Mesenchymal stem cell (in vitro differentiated cells and primary cell): ENCODE measurements at places on chromosomes 11 and 22.

- H3K4me3 ChIP-seq, result no peak overlapping the region
- H3K27ac ChIP-seq, result no peak overlapping the region
- H3K27me3 ChIP-seq, result no peaks in the 10 kb centered on the region
- DNase-seq, result no peak
Measured at GRCh38 chr11:38927993-38928392, 2330.0 kb upstream of the RAG2 start.

- H3K4me3 ChIP-seq, result no peak overlapping the region
- H3K27me3 ChIP-seq, result peaks cover 12% of the 10 kb centered on the region
- no peak overlapping the region for H3K27ac ChIP-seq
- no peak for DNase-seq
- H3K4me1 ChIP-seq, result peaks cover 3% of the 10 kb centered on the region
Measured at GRCh38 chr11:11177156-11177808, 175.8 kb downstream of the CSNK2A3 start.

GRCh38 chr22:49948958-49949913 is 11.3 kb upstream of the PIM3 start:
- peaks cover 43% of the 10 kb centered on the region for H3K4me1 ChIP-seq
- H3K36me3 ChIP-seq, result no peaks in the 10 kb centered on the region
- H3K4me3 ChIP-seq, result no peak overlapping the region

DNA sequence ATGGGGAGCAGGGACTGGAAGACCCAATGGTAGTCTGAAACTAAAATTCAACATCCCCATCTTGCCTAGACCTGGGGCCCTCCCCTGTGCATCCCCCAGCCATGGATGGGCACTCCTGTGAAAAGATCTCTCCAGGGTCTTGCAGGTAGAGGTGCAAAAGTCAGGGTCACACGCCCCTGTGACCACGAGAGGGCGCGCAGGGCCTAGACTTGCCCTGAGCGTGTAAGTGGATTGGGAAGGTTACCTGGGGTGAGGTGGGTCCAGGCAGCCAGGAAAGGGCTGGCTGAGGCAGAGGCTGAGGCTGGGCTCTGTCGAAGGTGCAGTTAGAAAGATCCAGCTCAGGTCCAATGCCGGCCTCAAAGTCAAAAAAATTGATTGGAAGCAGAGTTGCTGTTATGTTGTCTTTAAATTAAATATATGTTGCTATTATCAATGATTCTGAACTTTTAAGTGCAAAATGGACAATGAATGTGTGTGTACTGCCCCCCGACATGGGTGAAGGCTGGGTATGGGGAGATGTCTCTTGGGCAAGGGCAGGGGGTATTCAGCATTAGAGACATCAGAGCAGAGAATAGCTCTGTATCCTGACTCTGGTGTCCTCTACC is 4.8 kb upstream of the POU2F3 start:
- DNase-seq, result peak; percentile 49
- no peaks in the 10 kb centered on the region for H3K36me3 ChIP-seq
- no peak overlapping the region for H3K4me3 ChIP-seq
- H3K4me1 ChIP-seq, result no peaks in the 10 kb centered on the region

DNA sequence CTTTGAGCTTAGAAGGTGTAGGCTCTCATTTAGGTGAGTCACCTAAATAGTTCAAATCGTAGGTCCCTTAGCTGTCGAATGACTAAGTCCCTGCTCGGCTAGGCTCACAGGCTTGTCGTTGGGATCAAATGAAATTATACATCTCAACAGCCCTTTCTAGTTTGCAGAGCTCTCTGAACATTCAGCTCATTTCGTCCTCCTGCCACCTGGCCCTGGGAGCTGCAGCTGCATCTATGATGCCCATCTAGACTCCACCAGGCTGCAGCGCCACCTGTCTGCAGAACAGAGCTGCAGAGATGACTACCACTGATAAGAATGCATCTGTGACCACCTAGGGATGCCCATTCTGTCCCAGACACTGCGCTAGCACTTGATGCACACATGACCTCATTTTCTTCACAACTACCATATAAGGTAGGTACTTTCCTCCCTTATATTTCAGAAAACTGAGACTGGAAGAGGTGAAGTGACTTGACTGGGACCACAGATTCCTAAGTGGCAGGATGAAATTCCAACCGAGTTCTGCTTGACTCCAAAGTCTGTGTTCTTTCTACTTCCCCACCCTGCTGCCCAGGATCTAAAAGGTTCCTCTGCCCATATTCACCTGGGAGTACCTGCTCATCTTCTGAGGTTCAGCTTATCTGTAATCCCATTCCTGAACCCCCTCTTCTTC is 141.1 kb upstream of the NARS2 start:
- H3K27ac ChIP-seq, result peak overlapping the region; percentile 18
- no peaks in the 10 kb centered on the region for H3K36me3 ChIP-seq
- no peaks in the 10 kb centered on the region for H3K27me3 ChIP-seq
- H3K4me3 ChIP-seq, result no peak overlapping the region
- peak; percentile 66 for DNase-seq

DNA sequence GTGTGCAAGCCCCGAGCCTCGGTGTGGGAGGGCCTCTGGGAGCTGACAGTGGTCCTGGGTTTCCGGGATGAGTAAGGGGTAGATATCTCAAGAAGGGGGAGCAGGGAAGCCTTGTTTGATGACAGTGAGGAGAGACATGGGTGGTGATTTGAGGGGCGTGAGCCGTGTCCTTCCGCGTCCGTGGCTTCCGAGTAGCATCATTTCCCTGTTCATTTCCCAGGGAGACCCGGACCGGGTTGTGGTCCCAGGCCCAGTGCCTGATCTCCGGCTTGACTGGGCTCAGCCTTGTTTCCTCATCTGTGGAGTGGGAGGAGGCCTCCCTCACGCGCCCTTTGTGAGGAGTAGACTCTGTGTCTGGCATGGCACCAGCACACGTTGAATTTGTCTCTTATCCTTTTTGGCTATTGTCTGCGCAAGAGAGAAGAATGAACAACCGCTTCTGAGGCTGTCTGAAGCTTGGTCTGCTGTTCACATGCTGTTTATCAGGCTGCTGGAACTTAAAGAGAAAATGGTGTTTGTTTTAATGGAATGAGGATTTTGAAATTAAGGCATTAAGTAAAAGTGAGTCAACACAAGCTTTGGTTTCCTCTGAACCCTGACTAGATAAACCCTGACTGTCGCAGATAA is 348.5 kb downstream of the TBC1D22A start:
- peaks cover 17% of the 10 kb centered on the region for H3K4me1 ChIP-seq
- no peak overlapping the region for H3K4me3 ChIP-seq
- no peaks in the 10 kb centered on the region for H3K27me3 ChIP-seq
- H3K27ac ChIP-seq, result no peak overlapping the region
- peaks cover 8% of the 10 kb centered on the region for H3K36me3 ChIP-seq

GRCh38 chr11:129252621-129253020 is 60.5 kb upstream of the ARHGAP32 start:
- H3K4me1 ChIP-seq, result no peaks in the 10 kb centered on the region
- H3K27me3 ChIP-seq, result no peaks in the 10 kb centered on the region
- H3K36me3 ChIP-seq, result no peaks in the 10 kb centered on the region
- H3K4me3 ChIP-seq, result no peak overlapping the region

DNA sequence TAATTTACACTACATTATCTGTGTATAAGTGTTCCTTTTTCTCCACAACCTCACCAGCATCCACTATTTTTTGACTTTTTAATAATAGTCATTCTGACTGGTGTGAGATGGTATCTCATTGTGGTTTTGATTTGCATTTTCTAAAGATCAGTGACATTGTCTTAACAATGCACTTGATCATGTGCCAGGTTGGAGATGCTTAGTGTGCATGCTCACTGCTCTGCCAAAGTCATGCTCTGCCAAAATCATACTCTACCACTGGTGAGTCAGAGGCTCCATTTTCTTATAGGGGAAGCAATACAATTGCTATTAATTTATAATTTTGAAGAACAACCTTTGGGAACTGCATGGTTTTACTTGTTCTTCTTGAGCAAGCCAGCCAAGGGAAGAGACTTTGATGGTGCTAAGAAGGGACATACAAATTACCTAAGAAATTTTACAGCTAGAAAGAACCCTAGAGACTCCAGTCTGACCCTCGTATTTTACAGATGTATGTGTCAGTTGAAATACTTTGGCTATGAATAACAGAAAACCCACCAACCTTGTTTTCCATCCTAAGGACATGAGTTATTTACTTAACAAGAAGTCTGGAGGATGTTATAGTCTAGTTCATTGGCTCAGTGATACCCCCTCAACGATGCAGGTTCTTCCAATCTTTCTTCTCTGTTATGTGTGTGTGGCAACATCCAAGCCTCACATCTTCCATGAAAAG is 368.9 kb downstream of the DDX10 start:
- no peaks in the 10 kb centered on the region for H3K27me3 ChIP-seq
- DNase-seq, result no peak
- no peak overlapping the region for H3K27ac ChIP-seq
- peaks cover 6% of the 10 kb centered on the region for H3K4me1 ChIP-seq

DNA sequence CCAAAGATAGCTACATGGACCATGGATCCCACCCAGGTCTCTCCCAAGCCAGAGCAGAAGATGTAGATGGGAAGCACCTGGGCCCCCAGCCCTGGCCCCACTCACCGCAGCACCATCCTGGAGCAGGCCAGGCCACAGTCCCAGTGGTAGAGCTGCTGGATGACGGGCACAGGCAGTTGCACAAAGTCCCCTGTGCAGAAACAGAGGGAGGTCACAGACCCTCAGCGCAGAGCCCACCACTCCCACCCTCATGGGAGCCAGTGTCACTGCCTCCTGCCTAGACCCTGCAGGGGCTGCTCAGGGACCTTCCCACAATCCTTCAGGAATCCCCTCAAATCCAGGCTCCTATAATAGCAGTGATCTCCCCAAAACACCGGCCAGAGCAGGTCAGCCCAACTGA is 6.1 kb downstream of the GUCD1 start:
- H3K36me3 ChIP-seq, result peaks cover 68% of the 10 kb centered on the region
- H3K27me3 ChIP-seq, result no peaks in the 10 kb centered on the region
- no peak for DNase-seq
- H3K4me1 ChIP-seq, result peaks cover 26% of the 10 kb centered on the region
- H3K27ac ChIP-seq, result no peak overlapping the region

DNA sequence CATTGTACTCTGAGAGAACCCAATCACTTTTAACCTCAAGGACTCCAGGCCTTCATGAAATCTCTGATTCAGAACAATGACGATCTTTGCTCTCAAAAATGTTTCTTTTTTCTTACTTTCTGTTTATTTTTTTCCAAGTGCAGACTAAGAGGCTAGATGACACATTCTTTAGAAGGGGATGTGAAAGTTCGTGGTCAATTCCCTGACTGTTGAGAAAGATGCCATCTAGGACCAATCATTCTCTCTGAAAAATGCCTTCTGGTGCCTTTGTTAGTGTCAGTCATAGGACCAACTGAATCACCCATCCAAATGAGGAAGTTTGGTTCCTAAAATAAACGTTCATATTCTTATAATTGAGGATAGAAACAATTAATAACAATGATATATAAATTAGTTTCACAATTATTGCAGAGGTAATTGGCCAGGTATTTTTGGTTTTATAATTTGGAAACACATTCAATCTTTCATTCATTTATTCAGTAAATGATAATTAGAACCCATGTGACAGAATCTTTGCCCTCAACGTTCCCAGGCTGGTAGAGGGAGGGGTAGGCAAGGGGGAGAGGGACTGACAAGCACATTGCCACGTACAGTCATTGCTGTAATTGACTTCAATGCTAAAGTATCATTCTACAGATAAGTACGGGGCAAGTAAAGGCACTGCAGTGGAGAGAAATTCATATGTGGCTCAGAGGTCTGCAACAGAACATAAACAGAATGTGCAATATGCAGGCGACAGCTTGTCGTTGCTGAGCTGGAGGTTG is 333.4 kb upstream of the MPPED2 start:
- no peak overlapping the region for H3K27ac ChIP-seq
- no peaks in the 10 kb centered on the region for H3K4me1 ChIP-seq
- H3K36me3 ChIP-seq, result no peaks in the 10 kb centered on the region

- H3K4me1 ChIP-seq, result peaks cover 3% of the 10 kb centered on the region
- no peak overlapping the region for H3K4me3 ChIP-seq
- no peak overlapping the region for H3K27ac ChIP-seq
- peaks cover 73% of the 10 kb centered on the region for H3K27me3 ChIP-seq
- H3K36me3 ChIP-seq, result no peaks in the 10 kb centered on the region
Measured at GRCh38 chr22:43852573-43853327, 9.6 kb downstream of the SULT4A1 start.

- no peaks in the 10 kb centered on the region for H3K4me1 ChIP-seq
- peaks cover 7% of the 10 kb centered on the region for H3K36me3 ChIP-seq
- DNase-seq, result peak; percentile 14
- H3K27me3 ChIP-seq, result no peaks in the 10 kb centered on the region
Measured at GRCh38 chr11:43845816-43846215, 34.8 kb upstream of the ALKBH3 start.

GRCh38 chr11:11496879-11497278 is 124.9 kb downstream of the GALNT18 start:
- H3K36me3 ChIP-seq, result no peaks in the 10 kb centered on the region
- H3K27ac ChIP-seq, result no peak overlapping the region
- H3K4me1 ChIP-seq, result peaks cover 5% of the 10 kb centered on the region
- no peak for DNase-seq
- H3K27me3 ChIP-seq, result peaks cover 20% of the 10 kb centered on the region

- DNase-seq, result peak; percentile 14
- no peaks in the 10 kb centered on the region for H3K4me1 ChIP-seq
- H3K27me3 ChIP-seq, result no peaks in the 10 kb centered on the region
- no peak overlapping the region for H3K27ac ChIP-seq
Measured at GRCh38 chr11:39174965-39175364, 2284.5 kb downstream of the LRRC4C start.
